ENCODE measurements at places on chromosomes 11 and 22.

DNA sequence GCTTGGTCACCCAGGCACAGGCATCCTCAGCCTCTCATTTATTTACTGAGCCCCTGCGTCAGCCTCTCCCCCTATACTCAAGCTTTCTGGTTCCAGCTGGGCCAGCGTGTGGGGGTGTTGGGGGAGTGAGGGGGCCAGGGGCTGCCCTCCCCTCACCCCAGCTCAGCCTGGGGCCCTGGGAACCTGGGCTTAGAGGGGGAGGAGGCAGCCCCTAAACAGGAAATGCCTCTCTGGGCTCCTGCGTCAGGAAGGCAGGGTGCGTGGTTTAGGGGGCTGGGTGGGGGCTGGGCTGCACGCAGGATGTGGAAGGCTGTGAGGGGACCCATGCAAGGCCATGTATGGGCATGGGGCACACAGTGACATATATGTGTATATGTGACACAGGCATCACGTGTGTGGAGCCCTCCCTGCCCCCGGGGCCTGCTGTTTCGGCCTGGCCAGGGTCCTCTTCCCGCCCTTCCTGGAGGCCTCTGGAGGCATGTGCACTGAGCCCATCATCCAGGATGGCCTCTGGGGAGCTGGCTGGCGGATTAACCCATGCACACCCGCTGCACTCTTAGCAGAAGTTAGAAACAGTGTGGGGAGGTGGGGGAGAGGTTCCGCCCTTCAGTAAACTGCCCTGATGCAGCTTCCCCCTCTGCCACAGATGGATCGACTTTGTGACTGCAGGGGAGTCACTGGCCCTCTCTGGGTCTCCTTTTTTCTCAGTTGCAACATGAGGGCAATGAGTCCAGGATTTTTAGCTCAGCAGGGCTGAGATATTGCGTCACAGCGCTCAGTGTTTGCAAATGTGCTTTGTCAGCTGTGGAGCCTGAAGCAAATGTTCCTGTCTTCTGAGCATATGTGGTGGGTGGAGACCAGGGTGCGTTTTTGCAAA is 1.1 kb upstream of the CD248 start:
- DNase-seq: no peak

DNA sequence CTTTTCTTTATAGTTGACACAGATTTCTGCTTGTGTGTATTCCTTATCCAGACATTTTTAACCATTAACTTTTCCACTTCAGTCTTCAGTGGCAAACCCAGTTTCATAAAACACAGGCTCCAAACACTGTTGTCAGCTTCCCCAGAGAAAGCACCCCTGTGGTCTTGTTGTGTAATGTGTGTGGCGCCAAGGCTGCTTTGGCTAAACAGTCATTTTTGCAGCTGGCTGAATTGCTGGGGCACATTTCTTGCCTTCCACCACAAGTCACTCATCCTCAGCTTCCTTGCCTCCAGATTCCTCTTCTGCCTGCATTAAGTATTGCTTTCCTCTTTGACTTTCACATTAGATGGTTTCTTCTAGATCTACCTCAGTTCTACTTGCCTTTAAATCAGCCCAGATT is 40.5 kb downstream of the ARHGAP1 start:
- no peak for DNase-seq

GRCh38 chr11:124301548-124301947 is 12.2 kb downstream of the OR8D1 start:
- no peak for DNase-seq

- DNase-seq: no peak
Measured at GRCh38 chr11:69908511-69909220, 89.5 kb upstream of the FGF3 start.

DNA sequence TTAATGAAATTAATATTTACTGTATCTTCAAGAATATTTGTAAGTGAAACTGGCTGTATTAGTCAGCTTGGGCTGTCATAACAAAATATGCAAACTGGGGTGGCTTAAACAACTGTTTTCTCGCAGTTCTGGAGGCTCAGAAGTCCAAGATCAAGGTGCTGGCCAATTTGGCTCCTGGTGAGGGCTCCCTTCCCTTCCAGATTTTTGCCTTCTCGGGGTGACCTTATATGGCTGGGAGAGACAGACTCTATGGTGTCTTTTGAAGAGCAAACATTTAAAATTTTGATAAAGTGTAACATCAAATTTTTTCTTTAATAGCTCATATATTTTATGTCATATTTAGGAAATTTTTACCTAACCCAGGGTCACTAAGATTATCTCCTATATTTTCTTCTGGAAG is 30.2 kb downstream of the CSTPP1 start:
- DNase-seq: no peak

GRCh38 chr11:63868399-63869064 is 29.6 kb downstream of the MARK2 start:
- DNase-seq: no peak
